ENCODE measurements at places on chromosomes 13 and 19.

DNA sequence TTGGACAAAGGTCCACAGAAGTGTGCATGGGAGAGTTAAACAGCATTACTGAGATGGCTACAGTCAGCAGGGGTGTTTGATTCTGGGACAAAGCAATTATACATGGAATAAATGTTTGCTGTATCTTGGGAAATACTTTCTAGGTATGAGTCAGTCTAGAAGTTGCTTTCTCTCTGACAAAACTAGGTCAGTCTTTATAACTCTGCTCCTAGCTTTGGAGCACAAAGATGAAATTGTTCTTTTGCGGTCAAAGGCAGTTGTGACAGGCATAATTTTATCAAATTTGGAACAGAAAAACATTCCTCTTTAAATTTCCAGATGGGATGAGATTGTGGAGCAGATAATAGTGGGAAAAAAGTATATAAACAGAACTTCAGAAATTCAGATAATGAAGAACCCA lies 1045.4 kb upstream of the MIR17HG start:
- no peak for DNase-seq

- DNase-seq: no peak
Observed at GRCh38 chr13:65914716-65915115, 1315.4 kb downstream of the PCDH9 start.

DNA sequence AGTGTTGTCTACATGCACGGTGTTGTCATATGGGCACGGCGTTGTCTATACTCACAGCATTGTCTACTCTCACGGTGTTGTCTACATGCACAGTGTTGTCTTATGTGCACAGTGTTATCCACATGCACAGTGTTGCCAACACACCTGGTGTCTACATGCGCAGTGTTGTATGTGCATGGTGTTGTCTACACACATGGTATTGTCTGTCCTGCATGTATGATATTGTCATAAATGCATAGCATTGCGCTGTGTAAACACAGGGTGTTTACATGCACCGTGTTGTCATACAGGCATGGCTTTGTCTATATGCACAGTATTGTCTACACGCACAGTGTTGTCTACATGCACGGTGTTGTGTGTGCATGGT lies 6.8 kb downstream of the ADPRHL1 start:
- no peak for DNase-seq

DNA sequence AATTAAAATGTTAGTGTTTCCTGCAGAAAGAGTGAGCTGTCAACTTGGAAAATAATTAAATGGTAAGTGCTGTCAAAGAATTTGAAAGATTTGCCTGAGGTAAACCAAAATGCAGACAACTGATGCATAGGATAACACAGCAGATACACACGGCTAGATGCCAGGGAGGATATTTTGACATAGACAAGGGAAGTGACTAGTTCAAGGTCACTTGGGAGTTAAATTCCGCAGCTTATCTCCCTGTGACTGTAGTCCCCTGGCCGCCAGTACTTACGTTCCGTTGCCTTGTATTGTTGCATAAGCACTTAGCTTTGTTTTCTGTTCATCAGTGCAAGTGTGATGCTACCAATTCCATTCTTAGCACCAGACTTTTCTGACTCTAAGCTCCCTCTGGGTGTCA lies 247.3 kb upstream of the MAB21L1 start:
- DNase-seq: no peak

DNA sequence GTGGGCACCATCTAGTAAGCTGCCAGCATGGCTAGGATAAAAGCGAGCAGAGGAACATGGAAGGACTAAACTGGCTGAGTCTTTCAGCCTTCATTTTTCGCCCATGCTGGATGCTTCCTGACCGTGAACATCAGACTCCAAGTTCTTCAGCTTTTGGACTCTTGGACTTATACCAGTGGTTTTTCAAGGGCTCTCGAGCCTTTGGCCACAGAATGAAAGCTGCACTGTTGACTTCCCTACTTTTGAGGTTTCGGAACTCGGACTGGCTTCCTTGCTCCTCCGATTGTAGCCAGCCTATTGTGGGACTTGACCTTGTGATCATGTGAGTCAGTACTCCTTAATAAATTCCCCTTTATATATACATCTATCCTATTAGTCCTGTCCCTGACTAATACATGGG lies 785.1 kb upstream of the SLITRK6 start:
- no peak for DNase-seq

- no peak for DNase-seq
Observed at GRCh38 chr13:99040536-99041131, 62.8 kb upstream of the DOCK9 start.
